ENCODE measurements at places on chromosomes 13 and 19.

GRCh38 chr13:32162395-32163005 is 130.9 kb downstream of the FRY start:
- no peak for DNase-seq

DNA sequence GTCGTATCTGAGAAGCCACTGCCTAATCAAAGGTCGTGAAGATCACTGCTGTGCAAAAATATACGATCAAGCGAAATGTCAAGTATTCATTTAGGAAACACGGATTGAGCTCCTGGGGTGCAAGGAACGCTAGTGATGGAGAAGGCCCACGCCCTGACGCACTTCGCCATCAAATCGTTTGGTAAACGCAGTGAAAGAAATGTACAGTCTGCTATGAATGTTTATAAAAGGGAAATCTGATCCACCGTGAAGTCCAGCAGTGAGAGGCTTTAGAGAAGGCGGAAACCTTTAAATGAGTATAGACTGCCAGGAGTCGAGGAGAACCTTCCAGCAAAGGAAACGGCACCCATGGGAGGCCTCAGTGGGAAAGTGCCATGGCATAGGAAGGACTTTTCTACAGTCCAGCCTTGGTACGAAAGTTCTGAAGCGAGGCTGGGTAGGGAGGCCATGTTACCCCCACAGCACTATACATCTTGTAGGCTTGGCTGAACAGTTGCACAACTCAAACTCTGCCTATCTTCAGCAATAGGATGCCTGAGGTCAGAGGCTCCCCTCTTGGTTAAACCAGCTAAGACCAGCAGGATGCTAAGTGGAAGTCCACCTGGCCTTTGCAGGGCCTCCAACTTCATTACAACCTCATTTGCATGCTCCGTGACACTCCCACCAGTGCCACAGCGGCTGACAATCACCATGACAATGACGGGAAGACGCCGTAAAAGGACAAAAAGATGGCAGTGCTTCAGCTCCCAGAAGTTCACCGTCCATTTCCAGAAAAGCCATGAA is 20.4 kb downstream of the PCID2 start:
- DNase-seq, result no peak

DNA sequence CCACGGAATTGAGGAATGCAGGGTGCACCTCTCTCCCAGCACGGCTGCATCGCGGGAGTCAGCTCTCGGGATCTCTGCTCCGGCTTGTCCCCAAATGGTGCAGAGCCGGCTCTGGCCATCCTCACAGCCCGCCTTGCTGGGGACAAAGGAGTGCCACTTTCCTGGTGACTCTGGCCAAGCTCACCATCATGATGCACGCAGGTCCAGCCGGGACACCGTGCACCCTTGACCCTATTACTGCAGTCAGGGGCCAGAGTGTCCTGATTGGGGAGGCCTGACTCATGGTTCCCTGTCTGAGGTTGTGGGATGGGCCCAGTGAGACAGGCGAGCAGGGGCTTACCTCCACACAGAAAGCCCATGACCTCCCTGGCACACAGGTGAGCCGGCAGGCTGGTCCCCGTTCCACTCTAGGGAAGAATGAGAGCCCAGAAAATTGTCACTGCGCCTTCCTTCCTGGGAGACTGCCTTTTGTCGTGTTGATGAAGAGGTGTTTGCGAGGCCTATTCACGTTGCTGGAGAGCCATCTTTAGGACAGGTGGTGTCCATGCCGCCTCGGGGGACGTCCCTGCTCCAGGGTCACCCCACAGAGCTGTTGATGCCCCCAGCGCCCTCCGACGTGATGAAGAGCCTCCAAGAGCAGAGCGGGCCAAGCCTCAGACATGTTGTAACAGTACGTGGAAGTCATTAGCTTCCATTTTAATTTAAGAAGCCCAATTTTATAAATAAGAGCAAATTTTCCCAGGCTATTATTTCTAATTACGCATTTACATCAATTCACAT is 18.5 kb upstream of the VSTM2B start:
- no peak for DNase-seq

DNA sequence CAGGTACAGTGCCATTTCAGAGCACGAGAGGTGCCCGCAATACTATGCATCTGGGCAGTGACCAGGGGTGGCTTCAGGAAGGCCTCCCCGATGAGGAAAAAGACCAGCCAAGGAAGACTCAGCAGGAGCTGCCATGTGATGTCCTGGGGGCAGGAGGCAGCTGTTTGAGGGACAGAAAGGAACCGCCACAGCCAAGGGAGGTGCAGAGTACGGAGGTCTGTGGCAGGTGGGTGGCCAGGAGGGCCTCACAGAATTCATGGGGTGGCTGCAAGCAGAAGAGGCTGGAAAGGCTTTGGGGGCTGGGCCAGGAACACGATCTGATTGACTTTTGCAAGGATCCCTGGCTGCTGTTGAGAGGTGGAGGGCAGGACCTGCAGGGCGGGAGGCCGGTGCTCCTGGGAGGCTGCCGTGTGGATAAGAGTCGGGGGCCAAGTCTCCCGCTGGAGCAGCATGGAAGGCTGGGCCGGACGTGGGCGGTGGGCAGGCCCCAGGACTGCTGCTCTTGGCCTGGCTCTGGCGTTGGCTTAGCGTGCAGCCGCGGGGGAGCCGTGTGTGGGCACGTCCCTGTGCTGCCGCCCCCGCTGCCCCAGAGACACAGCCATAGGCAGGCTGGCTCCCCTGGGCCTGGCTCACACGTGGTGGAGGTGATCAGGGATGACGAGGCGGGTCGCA is 29.1 kb downstream of the CEBPA start:
- no peak for DNase-seq

GRCh38 chr19:41769608-41770007 is 14.3 kb downstream of the CEACAM6 start:
- DNase-seq, result no peak

GRCh38 chr19:15337202-15337601 is 4.9 kb upstream of the BRD4 start:
- DNase-seq, result no peak

- peak; percentile 68 for DNase-seq
Observed at GRCh38 chr13:98476106-98476505, 100.8 kb downstream of the STK24 start.

GRCh38 chr19:56875717-56876116 is 35.2 kb upstream of the PEG3 start:
- no peak for DNase-seq

GRCh38 chr13:94710881-94711560 is 1.3 kb downstream of the SOX21 start:
- peak; percentile 46 for DNase-seq

- DNase-seq, result no peak
Observed at GRCh38 chr19:3216874-3217273, 7.6 kb upstream of the CELF5 start.

DNA sequence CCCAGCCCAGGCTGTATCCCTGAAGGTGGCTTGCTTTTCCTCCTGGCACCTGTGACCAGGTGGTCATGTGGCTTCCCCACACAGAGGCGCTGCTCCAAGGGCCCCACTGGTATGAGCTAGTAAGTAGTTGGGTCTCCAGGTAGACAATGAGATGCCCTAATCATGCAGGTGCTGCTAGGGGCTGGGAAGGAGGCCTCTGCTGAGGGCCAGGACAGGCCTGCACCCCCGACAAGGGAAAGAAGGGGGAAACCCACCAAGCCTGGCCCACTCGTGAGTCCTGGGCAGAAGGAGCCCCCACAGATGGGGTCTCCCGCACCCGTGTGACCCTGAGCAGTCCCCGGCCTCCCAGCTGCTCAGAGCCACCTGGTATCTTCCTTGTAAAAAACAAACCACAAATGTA is 13.2 kb downstream of the PEX11G start:
- no peak for DNase-seq

DNA sequence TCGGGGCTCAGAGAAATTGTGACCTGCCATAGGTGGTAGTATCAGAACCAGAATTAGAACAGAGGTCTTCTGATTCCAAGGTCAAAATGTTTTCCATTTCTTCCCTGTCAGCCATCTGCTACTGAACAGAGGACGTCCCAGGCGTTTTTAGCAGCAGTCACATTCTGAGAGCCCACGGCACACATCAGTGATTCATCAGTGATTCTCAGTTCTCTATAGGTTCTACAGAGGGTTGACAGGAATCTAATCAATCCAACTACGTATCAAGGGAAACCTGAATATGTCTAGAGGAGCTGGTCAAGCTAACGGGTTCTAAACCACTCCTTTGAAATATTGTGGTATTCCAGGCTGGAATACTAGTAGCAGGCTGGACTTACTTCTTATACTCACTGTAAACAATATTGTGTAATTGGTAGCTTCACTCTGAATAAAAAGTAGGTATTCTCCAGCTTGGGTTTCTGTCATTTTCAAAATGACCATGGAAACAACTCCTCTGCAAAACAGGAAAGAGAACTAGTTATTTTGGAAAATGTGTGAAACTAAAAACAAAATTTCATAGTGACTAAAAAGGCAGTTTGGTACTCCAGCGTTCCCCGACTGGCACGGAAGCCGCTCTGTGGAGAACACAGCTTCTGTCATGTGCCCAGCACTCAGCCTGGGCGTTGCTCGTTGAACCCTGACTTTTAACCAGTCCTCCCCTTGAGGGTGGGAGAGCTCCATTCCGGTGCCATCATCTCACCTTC is 43.2 kb downstream of the FLT3 start:
- DNase-seq, result no peak

GRCh38 chr19:58570770-58571574 is 2.2 kb downstream of the MZF1 start:
- DNase-seq, result no peak

GRCh38 chr13:93140912-93141311 is 85.7 kb upstream of the GPC6 start:
- no peak for DNase-seq

- DNase-seq, result no peak
Observed at GRCh38 chr19:18158467-18158866, 5.5 kb downstream of the PIK3R2 start.

DNA sequence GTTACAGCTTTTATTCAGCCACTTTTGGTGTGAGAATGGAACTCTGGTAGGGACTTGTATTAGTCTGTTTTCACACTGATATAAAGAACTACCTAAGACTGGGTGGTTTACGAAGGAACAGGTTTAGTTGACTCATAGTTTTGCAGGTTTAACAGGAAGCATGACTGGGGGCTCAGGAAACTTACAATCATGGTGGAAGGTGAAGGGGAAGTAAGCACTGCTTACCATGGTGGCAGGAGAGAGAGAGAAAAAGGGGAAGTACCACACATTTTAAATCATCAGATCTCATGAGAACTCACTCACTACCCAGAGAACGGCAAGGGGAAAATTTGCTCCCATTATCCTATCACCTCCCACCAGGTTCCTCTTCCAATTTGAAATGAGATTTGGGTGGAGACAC is 942.2 kb downstream of the PCDH17 start:
- no peak for DNase-seq

GRCh38 chr19:48780631-48781391 is 25.5 kb downstream of the FGF21 start:
- no peak for DNase-seq

GRCh38 chr19:5406816-5407215 is 48.4 kb upstream of the ZNRF4 start:
- DNase-seq, result no peak

- DNase-seq, result no peak
Observed at GRCh38 chr19:19438366-19439175, 33.1 kb downstream of the GATAD2A start.

DNA sequence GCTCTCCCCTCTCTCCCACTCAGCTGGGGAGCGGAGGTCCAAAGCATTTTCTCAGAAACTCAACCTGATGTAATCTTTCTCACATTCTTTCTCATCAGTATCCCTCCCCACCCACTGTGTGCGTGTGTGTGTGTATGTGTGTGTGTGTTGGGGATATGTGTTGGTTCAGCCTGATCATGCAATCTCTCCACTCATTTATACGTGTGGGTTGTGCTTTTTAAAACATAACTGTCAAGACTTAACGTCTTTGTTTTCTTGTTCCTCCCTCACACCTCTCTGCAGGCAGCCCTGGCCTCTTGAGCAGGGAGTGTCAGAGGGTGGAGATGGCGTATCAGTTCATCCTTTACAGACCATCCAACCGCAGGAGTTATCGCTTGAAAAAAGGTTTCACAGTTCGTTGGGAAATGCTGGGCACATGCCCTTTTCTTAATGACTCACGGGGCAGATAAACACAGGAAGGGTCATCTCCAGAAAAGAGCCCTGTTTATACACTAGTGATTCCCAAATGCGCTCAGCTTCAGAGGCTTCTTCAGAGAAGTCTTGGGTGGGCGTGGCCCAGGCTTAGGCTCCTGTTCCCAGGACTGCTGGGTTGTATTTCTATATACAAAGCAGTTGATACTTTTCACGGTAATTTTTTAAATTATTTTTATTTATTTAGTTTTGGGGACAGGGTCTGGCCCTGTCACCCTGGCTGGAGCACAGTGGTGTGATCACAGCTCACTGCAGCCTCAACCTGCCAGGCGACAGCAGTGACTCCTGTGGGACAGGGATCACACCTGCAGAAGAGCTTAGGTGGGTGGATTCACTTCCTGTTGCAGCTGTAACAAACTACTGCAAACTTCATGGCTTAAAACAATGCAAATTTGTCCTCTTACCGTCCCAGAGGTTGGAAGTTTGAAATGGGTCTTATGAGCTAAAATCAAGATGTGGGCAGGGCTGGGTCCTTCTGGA is 60.3 kb downstream of the CCDC70 start:
- no peak for DNase-seq

- DNase-seq, result no peak
Observed at GRCh38 chr13:44147233-44147632, 226.4 kb upstream of the SERP2 start.

DNA sequence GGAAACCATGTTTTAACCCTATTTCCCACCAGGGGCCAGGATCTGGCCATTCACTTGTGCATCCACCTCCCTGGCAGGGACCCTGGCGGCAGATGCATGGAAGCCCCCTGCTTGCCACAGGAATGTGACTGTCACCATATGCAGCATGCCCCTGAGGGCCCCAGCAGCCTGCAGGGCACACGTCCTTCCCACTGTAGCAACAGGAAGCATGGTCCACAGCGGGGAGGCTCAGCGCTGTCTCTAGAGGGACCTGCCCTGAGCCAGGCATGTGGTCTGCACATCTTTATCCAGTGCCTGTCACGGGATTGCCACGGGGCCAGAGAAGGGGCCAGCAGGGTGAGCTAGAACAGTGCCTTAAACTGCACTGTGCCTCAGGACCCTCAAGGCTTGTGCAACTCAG is 34.9 kb upstream of the MCF2L start:
- DNase-seq, result no peak

- DNase-seq, result no peak
Observed at GRCh38 chr19:39142630-39143029, 17.0 kb downstream of the PAK4 start.

All from activated CD4-positive, alpha-beta T cell treated with anti-CD3 and anti-CD28 coated beads for 48 hours (primary cell).